ENCODE measurements at places on chromosomes 1 and 21. TPM values are rescaled to one million over a fixed set of nuclear protein-coding genes. Genes with fewer than 3 reads are reported as not detected.

Gene NCF2
- total RNA-seq, result 7.1 TPM

Gene CDA
- 4.4 TPM for total RNA-seq

Gene CD34
- not detected for total RNA-seq

Gene CD58
- total RNA-seq, result 13.9 TPM

Gene CLDN19
- not detected for total RNA-seq

Gene OR2W3
- 4.2 TPM for total RNA-seq

Gene KIF21B
- total RNA-seq, result 3.0 TPM

Gene BLACAT1
- 0.63 TPM for total RNA-seq

Gene RCC2
- total RNA-seq, result 79.4 TPM

Gene AGMAT
- 1.4 TPM for total RNA-seq

Gene C1orf94
- total RNA-seq, result not detected

Gene RPE65
- total RNA-seq, result not detected

Gene LYPD8
- not detected for total RNA-seq

Gene LIN28A
- total RNA-seq, result 0.38 TPM

Gene NTPCR
- total RNA-seq, result 23.5 TPM

Gene RGS8
- not detected for total RNA-seq

Gene CR1L
- total RNA-seq, result not detected

Gene LCE6A
- not detected for total RNA-seq

Gene PTPN22
- 0.33 TPM for total RNA-seq

Gene CSF1
- 22.7 TPM for total RNA-seq

Gene SLC50A1
- 42.0 TPM for total RNA-seq

Gene LHX8
- not detected for total RNA-seq

Gene CRYBG2
- 0.25 TPM for total RNA-seq

Gene TMCC2
- 3.0 TPM for total RNA-seq

Gene CELA3A
- total RNA-seq, result not detected

Gene ACKR1
- total RNA-seq, result not detected

Gene OR2M3
- not detected for total RNA-seq
